ENCODE measurements at places on chromosomes 16 and 17.

GRCh38 chr17:34201225-34201624 lies 53.9 kb upstream of the CCL2 start:
- no peak for DNase-seq

GRCh38 chr16:48628359-48628985 lies 18.5 kb upstream of the N4BP1 start:
- no peak for DNase-seq

DNA sequence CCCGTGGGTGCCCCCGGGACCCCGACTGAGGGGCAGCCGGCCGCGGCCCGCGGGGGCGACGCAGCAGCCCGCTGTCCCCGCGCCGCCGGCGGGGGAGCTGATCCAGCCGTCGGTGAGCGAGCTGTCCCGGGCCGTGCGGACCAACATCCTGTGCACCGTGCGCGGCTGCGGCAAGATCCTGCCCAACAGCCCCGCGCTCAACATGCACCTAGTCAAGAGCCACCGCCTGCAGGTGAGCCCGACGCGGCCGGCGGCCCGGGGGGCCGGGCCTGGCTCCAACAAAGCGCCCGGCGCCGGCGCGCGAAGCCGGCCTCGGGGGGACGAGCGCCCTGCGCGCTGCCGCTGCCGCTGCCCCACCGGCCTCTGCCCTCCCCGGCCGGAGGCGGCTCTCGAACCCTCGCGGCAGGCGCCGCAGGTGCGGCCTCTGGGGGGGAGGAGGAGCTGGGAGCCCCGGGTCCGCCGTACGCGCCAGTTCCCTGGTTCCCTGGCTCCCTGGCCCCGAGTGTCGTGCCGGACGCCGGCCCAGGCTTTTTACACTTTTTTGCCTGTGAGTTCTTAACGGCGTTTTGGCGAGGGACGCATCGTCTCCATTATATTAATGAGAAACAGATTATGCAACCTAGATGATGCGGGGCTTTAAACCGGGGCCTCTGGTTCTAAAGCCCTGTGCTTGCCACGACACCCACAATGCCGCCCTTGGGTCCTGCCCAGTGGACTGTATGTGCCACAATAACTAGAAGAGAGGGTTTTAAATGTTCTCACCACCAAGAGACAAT lies 521 bp downstream of the ATMIN start:
- DNase-seq: peak; percentile 21

- no peak for DNase-seq
Observed at GRCh38 chr17:29616300-29617048, 6.2 kb downstream of the CORO6 start.

- peak; percentile 39 for DNase-seq
Observed at GRCh38 chr16:89534252-89534756, 26.1 kb downstream of the SPG7 start.

GRCh38 chr16:68737046-68737729 lies at the start of gene CDH1:
CDH1 (plus strand) TSS chr16:68737292; CDS start chr16:68737416, 124 bp downstream.
- DNase-seq: peak; percentile 75

- no peak for DNase-seq
Observed at GRCh38 chr16:21560462-21560861, 38.9 kb upstream of the METTL9 start.

DNA sequence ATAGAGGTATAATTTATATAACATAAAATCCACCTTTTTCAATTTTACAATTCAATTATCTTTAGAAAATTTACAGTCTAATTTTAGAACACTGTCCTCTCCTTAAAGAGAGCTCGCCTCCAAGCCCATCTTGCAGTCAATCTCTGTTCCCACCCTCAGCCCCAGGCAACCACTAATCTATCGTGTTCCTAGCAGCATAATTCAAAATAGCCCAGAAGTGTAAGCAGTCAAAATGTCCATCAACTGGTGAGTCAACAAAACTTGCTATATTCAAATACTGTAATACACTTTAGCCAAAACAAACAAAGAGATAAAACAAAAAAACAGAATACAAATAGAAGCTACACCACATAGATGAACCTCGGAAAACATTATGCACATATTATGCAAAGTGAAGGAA lies 1006.8 kb upstream of the EEF2KMT start:
- no peak for DNase-seq

DNA sequence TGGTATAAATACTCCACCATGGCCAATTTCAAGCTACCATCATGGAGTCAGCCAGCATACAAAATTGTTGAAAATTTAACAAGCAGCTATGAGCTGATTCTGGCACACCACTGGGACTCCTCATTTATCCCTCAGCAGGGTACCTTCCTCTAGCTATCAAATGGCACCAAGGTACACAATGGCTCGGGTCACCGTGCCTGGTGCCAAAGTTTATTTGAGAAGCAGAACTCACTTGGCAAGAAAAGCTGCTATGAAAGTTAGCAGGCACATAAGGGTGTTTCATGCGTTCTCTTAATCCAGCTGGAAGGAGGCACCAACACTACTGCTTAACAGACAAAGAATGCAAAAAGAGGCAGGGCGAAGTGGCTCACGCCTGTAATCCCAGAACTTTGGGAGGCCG lies 51.6 kb downstream of the IKZF3 start:
- DNase-seq: no peak

DNA sequence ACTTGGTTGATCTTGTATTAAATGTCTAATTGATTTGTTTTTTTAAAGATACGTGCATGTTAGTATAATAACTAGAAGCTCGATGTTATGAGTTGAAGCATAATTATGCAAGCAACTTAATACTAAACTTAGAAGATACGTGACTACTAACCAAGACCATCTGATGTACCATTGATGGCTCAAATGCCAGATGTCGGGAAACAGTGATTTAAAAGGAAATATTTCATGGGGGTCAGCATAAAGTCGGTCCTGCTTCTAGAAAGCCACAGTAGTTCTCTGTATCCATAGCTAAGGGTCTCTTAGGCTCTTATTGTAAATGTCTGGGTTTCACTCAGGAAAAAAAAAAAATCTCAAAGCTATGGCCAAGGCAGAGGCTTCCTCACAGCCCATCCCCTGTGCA lies 61.2 kb upstream of the RBFOX1 start:
- DNase-seq: no peak

GRCh38 chr17:6641247-6641863 lies 495 bp downstream of the TXNDC17 start:
- no peak for DNase-seq

DNA sequence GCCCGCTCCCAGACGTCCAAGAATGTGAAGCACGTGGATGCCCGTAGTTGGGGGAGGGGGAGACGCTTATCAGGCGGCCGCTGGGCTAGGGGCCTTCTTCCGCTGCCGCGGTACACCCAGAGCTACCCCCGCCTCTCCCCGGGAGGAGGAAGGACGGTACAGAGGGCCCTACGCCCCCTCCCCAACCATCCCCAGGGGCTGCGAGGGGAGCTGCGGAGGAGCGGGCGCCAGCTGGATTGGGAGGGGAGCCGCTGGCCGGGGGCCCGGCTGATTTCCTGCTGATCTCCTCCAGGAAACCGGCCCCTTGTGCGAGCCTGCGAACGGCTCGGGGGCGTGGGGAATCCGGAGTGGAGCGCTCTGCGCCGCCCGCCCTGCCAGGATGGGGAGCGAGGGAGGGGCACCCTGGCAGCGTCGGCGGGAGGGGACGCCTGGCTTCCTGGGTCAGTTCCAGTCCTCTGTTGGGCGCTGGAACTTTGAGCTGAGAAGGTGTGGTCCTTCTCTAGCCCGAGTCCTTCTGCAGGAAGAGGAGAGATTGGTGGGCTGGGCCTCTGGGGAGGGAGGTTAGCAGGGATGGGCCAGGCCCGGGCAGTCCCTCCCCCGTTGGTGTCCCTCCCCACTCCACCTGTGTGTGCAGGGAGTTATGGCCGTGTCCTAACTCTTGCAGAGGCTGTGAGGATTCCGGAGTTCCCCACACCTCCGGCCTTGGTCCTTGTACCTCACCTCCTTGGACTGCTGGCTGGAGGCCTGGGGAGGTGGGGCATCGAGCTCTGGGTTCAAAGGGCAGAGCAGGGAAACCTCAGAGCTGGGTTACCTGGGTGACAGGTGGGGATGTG lies 19.2 kb downstream of the GJD3 start:
- peak; percentile 47 for DNase-seq

- DNase-seq: no peak
Observed at GRCh38 chr17:57106107-57106835, 21.2 kb downstream of the AKAP1 start.

DNA sequence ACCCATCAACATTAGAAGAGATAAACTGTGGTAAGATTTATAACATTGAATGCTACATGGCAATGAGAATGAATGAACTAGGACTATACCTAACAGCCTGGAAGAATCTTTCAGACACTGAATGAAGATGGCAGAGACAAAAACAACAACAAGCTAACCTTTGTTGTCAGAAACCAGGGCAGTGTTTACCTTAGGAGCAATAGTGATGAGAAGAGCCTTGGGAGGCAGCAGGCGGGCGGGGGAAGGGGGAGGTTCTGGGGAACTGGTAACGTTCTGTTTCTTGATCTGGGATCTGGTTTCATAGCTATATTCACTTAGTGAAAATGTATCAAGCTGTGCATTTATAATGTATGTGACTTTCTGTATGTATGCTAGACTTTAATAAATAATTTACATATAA lies 139.0 kb upstream of the TNRC6C start:
- no peak for DNase-seq

DNA sequence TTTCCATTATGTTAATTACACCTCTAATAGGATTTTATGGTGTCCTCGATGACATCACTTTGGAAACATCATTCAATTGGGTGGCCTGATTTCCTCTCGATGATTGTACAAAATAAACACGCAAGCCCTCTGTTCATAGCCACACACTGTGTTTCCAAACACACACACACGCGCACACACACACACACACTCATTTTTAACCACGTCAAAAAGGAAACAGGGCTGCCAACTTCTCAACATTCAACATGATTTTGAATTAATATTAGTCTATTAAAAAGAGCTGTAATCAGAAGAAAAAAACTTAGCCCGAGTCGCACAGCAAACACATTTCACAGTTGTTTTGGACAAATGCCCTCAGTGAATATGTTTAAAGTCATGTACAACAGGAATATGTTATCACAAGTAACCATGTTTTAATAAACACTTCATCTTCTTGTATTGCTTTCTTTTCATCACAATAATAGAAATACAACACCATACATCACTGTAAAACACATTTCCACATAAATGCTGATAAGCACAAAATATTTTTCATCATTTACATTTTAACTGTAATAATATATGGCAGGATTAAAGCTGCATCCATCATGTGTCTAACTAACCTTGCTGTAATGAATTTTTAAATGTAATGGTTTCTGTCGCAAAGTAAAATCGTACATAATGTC lies 219.1 kb upstream of the IRX3 start:
- no peak for DNase-seq

DNA sequence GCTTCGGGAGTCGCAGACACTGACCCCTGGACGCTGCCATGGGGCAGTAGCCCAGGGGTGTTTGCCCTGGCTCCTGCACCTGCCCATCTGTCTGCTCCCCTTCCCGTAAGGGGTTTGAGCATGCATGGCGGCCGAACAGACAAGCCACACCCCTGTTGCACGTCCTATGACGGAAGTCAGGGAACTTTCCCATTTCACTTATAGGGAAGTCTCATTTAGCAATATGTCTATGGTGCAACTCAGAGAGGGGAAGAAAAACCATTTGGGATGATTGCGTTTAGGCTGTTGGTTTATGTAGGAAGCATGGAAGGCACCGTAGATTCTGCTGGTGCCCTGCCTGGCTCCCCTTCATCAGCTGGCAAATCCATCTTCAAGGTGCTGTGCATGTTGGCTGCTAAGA lies 112.5 kb downstream of the HAPSTR1 start:
- DNase-seq: no peak

GRCh38 chr16:88533381-88533917 lies 36.8 kb upstream of the ZC3H18 start:
- no peak for DNase-seq

DNA sequence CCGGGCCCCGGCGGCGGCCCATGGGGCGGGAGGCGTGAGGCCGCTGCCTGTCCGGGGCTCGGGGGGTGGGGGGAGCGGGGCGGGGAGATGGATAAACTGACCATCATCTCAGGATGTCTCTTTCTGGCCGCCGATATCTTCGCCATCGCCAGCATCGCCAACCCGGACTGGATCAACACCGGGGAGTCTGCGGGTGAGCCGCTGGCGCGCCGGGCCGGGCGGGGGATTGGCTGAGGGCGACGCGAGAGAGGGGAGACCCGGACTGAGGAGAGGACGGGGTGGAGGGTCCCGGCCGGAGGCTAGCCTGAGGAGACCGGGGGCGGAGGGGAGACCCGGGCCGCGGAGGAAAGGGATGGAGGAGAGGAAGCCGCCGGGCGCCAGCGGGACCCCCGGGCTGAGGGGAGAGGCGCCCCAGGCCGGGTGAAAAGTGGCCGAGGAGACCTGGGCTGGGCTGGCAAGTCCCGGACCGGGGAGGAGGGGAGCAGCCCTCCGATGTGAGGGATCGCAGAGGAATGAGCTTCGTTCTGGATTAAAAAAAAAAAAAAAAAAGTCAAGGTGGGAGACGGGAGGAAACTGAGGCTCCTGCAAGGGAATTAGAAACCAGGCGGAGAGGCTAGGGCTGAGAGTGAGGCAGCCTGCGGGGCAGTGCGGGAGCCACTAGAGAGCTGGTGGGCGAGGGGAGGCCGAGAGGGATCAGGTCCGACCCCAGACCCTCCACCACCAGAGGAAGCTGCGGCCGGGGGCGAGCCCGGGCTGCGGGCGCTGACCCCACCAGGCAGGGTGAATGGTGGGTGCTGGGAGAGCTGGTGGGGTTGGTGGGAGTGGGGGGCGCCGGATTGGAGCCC lies 526 bp downstream of the MOSMO start:
- no peak for DNase-seq

GRCh38 chr16:57925310-57925709 lies 45.6 kb downstream of the CNGB1 start:
- no peak for DNase-seq

DNA sequence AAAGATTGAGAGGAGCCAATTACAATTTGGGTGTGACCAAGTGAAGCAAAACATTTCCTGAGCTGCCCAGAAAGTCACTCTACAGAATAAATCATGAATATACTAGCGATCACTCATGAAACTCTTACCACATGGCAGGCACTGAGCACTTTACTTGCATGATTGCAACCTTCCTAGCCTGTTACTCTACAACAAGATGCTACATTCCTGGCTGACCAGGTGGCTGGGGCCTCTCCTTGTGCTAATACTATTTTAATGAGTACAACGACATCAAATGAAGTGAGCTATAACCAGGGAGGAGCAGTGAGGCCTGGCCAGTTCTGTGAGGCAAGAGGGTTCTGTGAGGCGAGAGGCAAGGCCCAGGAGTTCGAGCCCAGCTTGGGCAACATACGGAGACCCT lies 75.2 kb downstream of the CPPED1 start:
- no peak for DNase-seq

DNA sequence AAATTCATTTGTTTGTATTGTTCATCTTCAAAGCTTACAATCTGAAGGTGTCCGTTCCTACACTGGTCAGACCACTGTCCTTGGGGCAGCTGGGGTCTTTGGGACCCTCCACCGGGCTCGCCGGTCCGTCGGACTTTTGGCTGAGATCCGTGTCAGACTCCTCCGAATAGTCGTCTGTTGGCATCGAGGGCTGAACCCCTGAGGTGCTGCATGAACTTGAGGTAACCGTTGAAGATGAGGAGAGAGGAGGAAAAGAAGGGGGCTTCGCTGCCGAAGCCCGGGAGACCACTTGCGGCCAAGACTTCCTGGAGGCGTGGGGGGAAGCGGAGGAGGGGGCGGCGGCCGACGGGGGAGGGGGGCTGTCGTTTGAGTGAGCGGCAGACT lies 260.8 kb downstream of the ZFHX3 start:
- no peak for DNase-seq

GRCh38 chr17:29590411-29591145 lies 1.1 kb upstream of the GIT1 start:
- DNase-seq: peak; percentile 16

- DNase-seq: no peak
Observed at GRCh38 chr17:67633751-67634211, 84.0 kb upstream of the NOL11 start.
